ENCODE measurements at places on chromosomes 13 and 19. TPM values are rescaled to one million over a fixed set of nuclear protein-coding genes. Genes with fewer than 3 reads are reported as not detected.
A peak's percentile ranks its signal among the peaks of the same experiment; 100 is the strongest.

DNA sequence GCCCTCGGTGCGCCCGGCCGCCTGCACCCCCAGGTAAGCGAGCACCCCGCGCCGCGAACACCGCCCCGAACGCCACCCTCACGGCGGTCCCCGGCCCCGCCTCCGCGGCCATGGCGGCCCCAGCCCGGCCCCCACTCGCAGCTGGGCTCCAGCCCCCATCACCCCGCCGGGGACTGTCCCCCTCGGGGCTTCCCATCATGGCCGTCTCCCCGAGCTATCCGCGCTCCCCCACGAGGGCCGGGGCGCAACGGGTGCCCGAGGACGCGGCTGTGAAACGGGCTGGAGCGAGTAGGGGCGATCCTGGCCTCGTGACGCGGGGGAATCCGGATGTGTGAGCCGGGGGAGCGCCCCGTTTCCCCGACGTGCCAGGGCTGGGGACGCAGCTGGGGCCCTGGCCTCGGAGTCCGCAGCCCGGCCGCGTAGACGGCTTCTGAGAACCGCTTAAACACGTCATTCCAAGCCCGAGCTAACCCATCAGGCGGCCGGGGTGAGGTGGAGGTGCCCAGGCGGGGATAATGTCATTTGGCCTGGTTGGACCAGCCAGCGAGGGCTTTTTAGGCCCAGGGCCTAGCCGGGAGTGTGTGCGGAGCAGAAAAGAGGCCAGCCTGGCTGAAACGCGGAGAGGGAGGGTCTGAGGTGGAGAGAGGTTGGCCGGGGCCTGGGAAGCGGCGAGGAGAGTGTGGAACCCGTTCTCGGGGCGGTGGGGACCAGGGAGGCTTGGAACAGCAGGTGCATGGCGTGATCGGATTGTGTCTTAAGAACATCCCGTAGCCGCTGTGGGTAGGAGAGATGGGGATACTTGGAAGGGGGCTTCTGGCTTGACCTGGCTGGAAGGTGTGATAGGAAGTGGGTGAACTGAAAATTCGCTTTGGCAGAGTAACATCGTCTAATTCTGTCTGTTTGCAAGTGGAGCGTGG is 550 bp downstream of the CERS4 start:
- ATAC-seq = peak; percentile 53

DNA sequence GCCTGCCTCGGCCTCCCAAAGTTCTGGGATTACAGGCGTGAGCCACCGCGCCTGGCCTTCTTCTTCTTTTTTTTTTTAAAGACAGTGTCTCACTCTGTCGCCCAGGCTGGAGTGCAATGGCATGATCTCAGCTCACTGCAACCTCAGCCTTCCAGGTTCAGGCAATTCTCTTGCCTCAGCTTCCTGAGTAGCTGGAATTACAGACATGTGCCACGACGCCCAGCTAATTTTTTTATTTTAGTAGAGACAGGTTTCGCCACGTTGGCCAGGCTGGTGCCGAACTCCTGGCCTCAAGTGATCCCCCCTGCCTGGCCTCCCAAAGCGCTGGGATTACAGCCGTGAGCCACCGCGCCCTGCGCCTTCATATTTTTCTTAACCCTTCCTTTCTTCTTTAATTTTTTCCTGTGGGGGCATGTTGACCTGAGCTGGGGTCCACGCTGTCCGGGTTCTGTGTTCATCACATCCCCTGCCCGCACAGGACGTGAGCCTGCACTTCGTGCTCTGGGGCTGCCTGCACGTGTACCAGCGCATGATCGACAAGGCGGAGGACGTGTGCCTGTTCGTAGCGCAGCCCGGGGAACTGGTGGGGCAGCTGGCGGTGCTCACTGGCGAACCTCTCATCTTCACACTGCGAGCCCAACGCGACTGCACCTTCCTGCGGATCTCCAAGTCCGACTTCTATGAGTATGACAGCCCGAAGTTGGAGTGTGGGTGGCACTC is 14.1 kb downstream of the PNPLA6 start:
- ATAC-seq = no peak

DNA sequence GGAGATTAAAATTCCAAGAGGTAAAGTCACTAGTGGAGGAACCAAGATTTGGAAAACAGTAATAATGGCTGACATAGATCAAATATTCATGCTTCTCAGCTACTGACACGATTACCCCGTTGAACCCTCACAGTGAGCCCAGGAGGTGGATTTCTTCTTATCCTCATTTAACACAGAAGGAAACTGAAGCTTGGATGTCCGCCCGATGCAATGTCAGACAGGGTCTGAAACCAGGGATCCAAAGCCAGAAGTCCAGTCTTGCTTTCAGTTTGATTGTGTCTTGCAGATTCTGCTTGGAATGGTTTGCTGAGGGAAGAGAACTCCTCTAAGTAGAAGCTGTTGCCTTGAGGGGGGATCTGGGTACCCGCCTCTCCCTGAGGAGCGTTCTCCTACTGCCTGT is 404.7 kb downstream of the KCNRG start:
- ATAC-seq = no peak

GRCh38 chr19:2977746-2978138 is 378 bp downstream of the TLE6 start:
- no peak for ATAC-seq

DNA sequence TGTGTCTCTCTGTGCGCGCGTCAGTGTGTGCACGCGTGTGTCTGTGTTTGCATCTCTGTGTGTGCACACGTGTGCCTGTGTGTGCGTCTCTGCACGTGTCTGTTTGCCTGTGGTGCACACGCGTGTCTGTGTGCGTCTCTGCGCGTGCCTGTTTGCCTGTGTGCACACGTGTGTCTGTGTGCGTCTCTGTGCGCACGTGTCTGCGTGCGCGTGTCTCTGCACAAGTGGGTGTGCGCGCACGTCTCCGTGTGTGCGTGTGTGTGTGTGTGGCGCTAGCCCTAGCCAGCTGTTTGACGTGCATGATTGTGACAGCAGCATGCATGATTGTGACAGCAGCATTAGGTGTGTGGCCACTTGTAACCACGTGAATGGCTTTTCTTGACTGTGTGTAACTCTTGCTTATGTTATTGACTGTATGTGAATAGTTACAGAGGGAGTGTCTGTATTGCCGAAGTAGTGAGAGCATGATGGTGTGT is 31.1 kb downstream of the ZNF146 start:
- no peak for ATAC-seq

- ATAC-seq = no peak
Measured at GRCh38 chr13:99258946-99259345, 767 bp upstream of the GPR18 start.

- no peak for ATAC-seq
Measured at GRCh38 chr13:112513761-112514160, 74.2 kb downstream of the TUBGCP3 start.

DNA sequence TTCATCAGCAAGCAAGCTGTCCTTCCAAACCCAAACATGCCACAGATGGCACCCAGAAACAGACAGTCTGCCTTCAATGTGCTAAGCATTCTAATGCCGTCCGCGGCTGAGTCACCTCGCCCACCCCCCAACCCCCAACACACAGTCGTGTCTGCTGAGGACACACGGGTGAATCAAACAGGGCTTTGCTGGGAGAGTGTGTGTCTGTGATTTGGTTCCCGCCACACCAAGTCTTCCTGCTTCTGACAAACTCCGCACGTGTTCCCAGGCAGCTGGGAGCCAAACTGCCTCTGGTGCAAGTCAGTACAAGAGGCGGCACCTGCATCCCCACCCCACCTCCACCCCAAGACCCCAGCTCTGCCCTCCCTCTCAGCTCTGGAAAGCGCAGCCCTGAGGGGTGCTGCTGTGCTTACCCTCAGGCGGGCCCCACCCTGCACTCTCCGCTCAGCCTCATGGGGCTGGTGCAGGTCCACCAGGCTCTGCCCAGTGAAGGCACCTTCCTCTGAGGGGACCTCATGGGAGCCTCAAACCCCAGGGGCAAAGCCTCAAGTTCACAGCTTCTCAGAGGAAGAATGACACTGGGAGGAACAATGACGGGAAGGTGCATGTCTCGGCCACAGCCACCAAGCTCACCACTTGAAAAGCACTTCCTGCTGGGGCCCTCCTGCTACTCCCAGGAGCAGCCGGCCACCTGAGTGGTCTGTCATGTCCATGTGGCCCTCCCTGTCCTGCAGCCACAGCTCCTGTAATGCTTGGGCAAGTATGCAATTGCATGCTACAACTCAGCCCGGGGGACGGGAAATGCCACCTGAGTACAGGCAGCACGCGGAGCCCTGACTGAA is 15.0 kb upstream of the SLC35E1 start:
- ATAC-seq = no peak

DNA sequence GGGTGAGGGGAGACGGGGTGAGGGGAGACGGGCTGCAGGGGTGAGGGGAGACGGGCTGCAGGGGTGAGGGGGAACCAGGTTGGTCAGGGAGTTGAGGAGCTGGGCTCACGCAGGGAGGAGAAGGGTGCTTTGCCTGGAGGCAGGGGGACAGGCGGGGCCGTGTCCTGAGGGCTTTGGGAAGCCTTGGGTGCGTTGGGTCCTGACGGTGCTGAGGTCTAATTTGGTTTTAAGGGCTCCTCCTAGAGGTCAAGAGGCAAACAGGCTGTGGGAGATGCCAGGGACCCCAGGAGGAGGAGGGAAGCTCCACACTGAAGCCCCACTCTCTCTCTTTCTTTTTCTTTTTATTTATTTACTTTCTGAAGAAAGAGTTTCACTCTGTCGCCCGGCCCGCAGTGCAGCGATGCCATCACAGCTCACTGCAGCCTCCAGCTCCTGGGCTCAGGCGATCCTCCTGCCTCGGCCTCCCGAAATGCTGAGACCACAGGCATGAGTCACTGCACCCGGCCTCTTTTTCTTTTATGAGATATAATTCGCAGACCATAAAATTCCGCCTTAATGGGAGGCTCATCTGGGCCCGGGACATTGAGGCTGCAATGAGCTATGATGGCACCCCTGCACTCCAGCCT is 9.3 kb upstream of the MISP start:
- ATAC-seq = no peak

- ATAC-seq = no peak
Measured at GRCh38 chr13:68984688-68985319, 1122.8 kb upstream of the ATXN8OS start.

DNA sequence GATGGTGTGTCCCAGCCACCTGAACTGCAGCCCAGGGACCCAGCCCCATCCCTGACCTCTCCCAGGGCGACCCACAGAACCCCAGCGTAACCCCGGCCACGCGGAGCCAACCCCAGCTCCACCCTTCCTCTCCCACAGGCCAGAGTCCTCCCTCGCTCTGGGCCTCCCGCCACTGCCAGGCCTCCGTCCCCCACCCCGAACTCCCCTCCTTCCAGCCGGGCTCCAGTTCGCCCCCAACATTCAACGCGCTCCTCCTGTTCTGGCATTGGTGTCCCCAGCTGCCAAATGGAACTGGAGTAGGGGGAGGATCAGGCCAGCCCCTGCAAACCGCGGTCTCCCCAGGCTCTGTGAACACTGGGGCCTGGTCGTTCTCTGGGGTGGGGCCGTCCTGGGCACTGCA is 7.4 kb downstream of the LINGO3 start:
- ATAC-seq = no peak

DNA sequence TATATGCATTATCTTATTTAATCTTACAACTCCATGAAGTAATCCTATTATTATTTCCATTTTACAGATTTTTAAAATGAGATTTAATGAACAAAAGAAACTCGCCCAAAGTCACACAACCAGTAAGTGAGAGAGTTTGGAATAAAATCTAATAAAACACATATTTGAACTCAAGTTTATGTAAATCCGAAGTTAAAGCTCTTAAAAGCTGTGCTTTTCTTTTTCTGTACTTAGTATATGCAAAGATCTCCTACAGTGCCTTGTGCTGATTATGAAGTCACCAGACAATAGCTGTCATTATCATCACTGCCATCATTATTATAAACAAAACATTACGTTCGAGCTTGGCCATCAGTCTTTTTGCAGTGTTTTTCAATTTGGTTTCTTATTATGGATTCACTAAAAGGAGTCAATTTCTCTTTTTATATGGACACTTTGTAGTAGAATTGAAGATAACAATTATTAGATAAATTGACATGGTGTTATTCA is 29.7 kb upstream of the ENOX1 start:
- ATAC-seq = no peak

DNA sequence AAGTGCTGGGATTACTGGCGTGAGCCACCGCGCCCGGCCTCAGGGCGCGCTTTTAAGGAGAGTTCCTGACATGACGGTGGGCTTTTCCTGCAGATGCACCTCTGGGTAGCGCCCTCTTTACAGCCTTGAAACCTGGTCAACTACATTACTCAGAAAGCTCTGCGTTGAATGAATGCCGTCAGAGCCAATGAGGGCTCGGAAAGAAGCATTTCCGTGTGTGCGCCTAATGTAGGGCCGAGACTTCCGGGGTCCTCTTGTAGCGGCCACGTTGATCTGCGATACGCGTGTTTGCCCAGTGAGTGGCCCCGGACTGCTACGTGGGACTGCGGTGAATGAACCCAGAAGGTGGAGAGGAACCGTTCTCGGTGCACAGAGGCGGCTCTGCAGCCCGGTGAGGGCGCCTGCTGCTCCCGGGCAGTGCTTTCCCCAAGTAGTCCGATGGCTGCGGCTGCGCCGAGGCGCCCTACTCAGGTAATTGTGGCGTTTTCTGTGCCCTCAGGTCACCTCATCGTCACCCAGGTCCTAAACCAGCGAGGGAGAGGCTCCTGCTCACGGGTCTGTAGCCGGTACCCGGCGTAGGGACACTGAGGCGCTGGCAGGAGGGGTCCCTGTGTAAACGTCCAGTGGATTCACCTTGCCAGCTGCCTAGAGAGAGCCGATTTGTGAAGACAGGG is 4.9 kb upstream of the ZNF552 start:
- peak; percentile 85 for ATAC-seq

DNA sequence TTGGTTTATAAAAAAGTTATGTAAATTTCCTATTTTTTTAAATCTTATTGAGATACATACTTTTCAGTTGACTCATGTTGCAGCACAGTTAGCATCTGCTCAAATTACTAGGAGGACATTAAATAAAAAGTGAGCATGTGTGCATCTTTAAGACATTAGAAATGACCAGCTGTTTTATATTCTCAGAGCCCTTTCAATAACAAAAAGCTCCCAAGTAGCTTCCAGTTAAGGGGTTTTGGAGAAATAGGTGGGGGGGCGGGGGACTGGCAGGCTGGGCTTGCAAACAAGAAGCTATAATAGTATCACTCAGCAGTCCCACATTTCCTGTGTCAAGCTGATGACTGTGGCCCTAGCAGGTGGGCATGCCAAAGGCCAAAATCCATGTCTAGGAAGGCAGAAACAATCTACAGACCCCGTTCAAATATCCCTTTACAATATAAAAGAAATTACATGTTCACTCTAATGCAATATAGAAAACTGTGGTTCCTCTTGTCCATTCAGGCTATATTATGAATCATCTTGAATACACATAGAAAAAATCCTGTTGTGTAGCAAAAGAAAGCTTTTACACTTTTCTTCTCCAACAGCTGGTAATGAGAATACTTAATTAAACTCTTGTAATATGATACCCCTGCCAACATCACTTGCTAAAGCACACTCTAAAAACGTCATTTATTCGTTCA is 1713.2 kb upstream of the SLC10A2 start:
- ATAC-seq = no peak

GRCh38 chr13:50365408-50366391 is 350.5 kb downstream of the KCNRG start:
- ATAC-seq = no peak

GRCh38 chr13:82688400-82688994 is 1193.8 kb downstream of the SLITRK1 start:
- ATAC-seq = no peak

GRCh38 chr13:42567906-42568305 is 6.0 kb upstream of the TNFSF11 start:
- ATAC-seq = no peak

- ATAC-seq = no peak
Measured at GRCh38 chr13:34207872-34208271, 389.9 kb downstream of the RFC3 start.

- no peak for ATAC-seq
Measured at GRCh38 chr13:64866331-64866730, 2363.8 kb downstream of the PCDH9 start.

SHC2 gene
- total RNA-seq = 20.8 TPM

IZUMO1 gene
- total RNA-seq = not detected

ZNF493 gene
- 24.5 TPM for total RNA-seq

C19orf81 gene
- total RNA-seq = not detected

ZNF91 gene
- total RNA-seq = 72.2 TPM

Measured in gastroesophageal sphincter (tissue), 4 donors.